ENCODE measurements at places on chromosomes 16 and 17.

DNA sequence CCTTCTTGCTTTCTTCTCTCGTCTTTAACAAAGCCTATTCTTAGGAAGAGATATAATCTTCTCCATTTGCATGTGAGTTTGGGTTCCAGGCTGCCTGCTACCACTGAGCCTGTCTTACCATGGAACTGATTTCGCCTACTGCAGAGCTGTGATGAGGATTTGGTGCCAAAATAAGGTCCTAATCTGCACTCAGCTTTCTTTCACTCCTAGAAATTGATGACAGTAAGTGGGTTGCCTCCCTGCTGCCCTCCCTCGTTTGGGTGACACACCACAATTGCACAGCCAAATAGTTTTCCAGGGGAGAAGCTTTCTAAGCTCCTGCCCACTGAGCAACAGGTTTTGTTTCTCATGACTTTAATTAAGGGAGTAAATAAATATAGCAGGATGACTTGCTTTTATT, 25.1 kb upstream of the ASIC2 start:
- DNase-seq, result no peak

DNA sequence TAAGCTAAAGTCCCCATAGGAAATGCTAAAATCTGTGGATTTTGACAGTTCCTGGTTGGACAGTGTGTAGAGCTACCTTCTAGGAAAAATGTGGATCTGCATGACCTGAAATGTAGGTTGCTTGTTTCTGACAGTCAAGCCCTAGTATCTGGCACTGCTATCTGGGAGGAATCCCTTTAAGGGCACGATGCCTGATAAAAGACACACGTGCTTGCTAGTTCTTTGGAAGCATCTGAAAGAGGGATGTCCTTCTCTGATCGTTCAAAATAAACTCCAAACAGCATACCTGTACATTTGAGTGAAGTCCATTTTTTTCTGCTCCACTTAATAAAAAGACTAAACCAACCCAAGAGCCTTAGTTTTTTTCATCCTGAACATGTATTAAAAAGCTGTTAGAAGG, 101.3 kb downstream of the CDK5R1 start:
- DNase-seq, result no peak

DNA sequence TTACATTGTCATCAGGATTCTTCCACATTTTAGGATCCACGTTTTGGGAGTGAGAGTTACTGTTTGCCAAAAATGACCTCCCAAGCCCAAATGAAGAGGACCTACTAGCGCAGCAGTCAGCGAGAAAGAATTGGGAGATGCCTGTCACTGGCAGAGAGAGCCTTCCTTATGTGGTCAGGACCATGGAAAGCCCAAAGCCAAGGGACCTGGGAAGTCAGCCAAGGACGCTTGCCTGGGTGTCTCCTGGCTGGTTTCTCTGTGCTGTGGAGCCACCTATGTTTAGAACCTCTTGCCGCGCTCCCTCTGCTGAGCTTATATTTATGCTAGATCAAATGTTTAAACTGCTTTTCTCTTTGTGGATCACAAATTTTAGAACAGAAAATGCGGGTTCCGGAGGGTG, 24.9 kb upstream of the RHBDL3 start:
- no peak for DNase-seq

DNA sequence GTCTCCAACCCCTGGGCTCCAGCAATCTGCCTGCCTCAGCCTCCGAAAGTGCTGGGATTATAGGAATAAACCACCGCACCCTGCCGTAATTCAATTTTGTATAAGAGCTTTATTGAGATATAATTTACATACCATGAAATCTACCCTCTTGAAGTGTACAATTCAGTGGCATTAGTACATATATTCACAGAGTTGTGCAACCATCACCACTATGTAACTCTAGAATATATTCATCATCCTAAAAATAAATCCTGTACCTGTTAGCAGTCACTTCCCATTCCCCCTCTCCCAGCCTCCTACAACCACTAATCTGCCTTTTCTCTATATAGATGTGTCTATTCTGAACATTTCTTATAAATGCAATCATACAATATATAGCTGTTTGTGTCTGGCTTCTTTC, 26.1 kb downstream of the TOM1L2 start:
- DNase-seq, result no peak

DNA sequence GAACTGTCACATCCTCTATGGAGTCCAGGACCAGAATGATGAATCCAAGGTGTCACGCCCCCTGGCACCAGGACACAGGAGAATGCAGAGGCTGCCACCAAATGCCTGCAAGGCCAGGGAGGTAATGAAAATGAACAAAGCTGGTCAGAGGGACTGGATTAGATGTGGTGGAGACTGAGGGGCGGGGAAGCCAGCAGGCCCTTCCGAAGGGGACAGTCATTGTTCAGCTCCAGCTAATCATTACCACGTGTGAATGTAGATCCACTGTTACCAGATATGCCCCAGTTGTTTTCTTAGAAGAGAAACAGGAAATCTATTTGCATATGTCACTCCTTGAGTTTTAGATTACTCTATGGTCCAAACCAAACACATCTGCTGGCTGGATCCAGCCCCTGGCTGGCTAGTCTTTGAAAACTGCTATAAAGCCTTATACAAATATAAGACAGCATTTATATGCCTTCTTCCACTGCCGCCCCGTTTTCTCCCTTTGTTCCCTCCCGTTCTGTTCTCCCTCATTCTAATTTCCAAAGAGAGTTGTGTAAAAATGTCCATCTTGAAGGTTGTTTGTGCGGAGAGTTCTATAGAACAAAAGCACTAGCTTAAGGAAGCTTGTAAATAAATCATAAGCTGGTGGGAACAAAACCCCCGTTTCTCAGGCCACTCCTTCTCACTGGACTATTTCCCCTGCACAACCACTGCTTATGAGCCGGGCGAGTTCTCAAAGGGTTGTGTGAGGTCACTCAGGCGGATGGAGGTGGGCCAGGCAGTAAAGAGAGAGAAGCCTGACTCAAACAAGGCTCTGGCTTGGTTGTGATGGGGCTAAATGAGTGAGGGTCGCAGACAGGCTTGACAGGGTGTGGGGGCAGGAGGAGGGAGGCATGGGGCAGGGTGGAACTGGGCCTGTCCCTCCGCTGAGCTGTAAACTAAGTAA, 14.2 kb downstream of the CRYM start:
- DNase-seq, result no peak

GRCh38 chr17:82351254-82351712, 7.8 kb upstream of the TEX19 start:
- DNase-seq, result no peak

DNA sequence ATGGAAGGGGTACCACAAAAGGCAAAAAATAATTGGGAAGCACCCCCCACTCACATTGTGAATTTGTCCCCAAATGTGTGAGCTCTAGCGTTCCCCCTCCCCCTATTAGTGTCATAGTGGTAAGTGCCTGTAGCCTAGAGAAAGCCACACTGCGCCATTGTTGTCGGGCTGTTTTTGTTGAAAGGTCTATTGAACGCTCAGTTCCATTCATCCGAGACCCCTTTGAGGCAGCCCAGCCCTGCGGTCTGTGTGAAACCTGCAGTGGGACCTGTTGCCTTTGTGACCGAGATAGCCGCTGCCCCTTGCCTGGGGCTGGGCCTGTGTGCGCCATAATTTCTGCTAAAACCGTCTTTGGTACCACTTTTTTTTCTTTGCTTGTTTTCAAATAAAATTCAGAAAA, 3.0 kb downstream of the JPT2 start:
- DNase-seq, result no peak

DNA sequence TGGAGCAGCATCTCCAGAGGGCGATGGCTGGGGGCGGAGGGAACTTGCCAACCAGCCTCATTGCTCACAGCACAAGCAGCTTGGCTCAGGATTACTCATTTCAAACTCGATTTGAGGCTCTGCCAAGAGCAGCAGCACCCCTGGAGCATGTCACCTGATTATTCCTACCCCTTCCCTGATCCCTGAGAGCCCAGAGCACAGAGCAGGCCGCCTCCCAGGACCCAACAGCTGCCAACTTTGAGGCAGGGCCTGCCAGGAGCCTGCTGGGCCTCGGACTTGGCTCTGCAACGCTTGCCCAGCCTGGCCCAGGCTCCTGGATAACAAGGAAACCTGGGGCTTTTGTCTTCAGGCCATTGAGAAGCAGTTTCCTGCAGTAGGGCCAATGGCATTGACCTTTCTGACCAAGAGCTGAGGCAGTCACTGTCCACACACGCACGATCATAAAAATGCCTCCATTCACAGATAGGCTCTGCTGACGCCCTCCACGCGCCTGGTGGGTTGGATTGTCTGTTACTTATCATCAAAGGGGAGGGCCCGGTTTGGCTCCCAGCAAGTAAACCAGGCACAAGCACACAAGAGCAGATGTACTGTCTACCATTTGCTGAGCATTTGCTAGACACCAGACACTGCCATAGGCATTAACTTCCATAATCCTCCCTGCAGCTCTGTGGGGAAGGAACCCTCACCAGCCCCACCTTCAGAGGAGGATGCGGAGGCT, 406.6 kb upstream of the EEF2KMT start:
- DNase-seq, result no peak

DNA sequence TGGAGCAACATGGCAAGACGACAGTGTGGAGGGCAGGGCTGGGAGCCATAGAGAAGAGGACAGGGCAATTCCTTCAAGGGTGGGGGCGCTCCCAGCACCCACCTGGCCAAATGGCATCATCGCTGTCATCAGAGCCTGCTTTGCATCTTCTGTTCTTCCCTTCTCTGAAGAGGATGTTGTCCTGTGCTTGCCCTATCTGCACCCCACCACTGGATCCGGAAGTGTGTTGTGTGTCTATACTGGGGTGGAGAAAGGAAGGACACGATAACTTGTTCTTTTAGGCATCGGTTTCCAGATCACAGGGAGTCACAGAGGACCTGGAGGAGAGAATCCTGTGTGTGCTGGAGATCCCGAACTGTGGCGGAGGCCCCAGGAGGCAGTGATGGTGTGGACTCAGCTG, 25.7 kb upstream of the ANKRD40CL start:
- no peak for DNase-seq
